ENCODE measurements at places on chromosomes 3 and 15.
A peak's percentile ranks its signal among the peaks of the same experiment; 100 is the strongest.

GRCh38 chr3:105996781-105997180 is 128.0 kb upstream of the CBLB start:
- no peak for DNase-seq

GRCh38 chr3:157589211-157589610 is 86.0 kb upstream of the VEPH1 start:
- DNase-seq: no peak

- DNase-seq: no peak
Measured at GRCh38 chr3:108822123-108822897, at the start of gene TRAT1. TRAT1 (plus strand) TSS chr3:108822786; CDS start chr3:108822928, 142 bp downstream.

- no peak for DNase-seq
Measured at GRCh38 chr3:127902486-127902885, 12.5 kb upstream of the KBTBD12 start.

- DNase-seq: no peak
Measured at GRCh38 chr3:67774676-67775075, 120.3 kb upstream of the SUCLG2 start.

DNA sequence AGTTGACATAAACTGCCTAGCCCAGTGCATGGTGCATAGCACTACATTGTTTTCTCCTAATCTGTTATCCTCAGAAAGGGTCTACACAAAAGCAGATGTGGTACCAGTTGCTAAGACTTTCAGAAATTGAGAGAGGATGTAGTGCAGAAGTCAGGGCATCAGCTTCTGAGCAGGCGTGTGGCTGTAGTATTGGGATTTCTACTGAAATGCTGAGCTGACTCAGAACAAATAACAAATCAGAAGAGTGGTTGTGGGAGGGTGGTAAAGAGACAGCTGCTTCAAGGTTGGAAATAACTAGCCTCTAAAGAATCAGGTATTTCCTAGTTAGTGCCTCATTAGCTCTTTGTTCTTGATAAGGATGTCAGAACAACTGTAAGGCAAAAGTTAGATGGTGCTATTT is 161.3 kb downstream of the AKAP13 start:
- no peak for DNase-seq

- no peak for DNase-seq
Measured at GRCh38 chr3:162353414-162353813, 856.8 kb downstream of the OTOL1 start.

DNA sequence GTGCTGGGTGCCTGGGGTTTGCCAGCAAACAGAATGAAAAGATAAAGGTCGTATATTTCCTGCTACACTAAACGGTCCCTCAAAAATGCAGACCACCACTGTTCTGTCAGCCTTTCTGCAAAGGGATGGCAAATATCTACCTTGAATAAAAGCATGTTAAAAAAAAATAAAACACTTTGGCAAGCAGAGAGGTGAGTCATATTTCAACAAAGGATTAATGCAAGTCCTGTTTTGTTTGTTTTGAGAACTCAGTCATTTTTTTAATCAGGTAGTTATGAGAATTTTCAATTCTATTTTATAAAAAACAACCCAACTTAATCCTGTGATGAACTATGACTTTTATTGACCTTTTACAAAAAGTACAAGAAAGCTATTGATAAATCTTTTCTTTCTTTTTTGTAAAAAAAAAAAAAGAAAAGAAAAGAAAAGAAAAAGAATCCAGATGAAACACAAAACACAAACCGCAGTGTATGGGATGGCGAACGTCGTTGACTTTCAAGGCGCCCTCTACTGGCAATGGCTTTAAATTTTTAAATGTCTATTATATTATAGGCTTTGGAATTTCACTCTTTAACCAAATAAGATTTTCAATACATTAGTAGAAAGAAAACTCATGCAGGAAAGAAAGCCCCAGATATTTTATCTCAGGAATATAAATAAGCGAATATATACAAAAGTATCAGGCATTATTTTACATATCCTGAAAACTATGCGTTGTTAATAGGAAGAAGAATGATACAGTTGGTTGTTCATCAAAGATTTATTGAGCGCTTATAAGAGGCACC is 87.8 kb downstream of the NCEH1 start:
- DNase-seq: peak; percentile 45

GRCh38 chr15:57751177-57751800 is 44.8 kb downstream of the POLR2M start:
- peak; percentile 36 for DNase-seq

GRCh38 chr3:168081171-168081771 is 14.5 kb downstream of the GOLIM4 start:
- DNase-seq: peak; percentile 18

DNA sequence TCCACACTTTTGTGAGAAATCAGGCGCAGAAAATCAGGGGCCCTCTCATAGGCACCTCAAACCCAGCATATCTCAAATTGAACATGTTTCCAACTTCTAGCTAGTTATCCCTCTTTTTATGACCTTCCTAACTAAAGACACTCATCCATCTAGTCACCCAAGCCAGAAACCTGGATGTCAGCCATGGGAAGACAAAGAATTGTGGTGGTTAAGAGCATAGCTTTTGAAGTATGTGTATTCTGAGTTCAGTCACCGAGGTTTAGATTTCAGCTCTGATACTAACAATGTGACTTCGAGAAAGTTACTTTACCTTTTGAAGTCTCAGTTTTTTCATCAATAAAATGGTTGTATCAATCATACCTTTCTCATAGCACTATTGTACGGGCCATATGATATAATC is 495.5 kb downstream of the NLGN1 start:
- DNase-seq: no peak

DNA sequence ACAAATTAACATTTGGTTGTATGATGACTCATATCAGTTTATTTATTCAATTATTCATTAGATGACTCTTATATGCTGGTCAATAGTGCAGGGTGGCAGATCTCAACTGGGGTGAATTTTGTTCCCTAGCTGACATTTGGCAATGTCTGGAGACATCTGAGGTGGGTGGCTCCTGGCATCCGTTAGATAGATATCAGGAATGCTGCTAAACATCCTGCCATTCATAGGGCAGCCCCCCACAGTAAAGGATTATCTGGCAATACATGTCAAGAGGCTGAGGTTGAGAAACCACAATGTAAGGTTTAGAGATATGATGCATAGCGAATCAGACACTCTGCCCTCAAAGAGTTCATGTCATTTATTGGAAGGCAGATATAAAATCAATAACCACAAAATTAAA is 719.9 kb downstream of the CADM2 start:
- DNase-seq: no peak

- DNase-seq: no peak
Measured at GRCh38 chr3:151328298-151328995, 902 bp downstream of the P2RY13 start.

- DNase-seq: no peak
Measured at GRCh38 chr3:67550541-67550940, 103.9 kb downstream of the SUCLG2 start.

- no peak for DNase-seq
Measured at GRCh38 chr15:93150910-93151881, 62.2 kb upstream of the RGMA start.

DNA sequence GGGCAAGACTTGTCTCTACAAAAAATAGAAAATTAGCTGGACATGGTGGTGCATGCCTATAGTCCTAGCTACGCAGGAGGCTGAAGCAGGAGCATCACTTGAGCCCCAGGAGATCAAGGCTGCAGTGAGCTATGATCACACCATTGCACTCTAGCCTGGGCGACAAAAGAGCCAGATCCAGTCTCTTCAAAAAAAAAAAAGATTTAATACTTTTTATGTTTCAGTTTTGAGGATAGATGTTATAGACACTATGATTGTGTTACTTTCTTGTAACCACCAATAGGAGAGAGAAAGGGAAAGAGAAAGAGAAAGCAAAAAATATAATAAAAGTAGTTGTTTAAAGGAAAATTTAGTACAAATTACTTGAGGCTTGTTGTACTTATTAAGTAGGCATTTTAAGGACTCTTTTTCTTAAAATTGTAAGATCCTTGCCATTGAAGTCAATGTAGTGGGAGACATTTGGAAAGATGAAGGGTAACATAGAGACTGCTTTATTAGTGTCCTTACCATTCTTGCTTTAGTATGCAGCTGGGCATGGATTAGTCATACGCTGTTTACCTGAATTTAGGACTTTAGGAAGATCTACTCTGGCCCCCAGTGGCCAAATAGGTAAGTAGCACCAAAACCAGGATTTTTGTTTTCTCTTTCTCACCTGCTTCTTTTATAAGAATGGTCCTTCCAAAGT is 35.1 kb upstream of the ZDHHC23 start:
- DNase-seq: peak; percentile 30

GRCh38 chr15:77510066-77511057 is 89.7 kb downstream of the HMG20A start:
- no peak for DNase-seq

DNA sequence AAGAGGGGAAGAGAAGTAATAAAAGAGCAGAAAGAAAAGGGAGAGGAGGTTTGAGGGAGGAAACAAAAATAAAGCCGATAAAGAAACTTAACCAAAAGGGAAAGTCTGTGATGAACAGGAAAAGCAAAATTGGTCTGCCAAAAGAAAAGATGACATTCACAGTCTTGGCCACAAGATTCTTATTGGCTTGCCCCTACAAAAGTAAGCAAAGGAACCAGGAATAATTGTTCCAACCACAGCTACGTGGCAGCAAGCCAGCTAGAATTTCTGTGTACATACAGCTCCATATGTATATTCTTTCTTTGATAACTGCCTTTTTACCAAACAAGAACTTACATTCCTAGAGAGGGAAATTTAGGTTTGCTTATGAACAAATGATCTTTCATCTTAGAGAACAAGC is 79.6 kb downstream of the MLH1 start:
- peak; percentile 29 for DNase-seq

DNA sequence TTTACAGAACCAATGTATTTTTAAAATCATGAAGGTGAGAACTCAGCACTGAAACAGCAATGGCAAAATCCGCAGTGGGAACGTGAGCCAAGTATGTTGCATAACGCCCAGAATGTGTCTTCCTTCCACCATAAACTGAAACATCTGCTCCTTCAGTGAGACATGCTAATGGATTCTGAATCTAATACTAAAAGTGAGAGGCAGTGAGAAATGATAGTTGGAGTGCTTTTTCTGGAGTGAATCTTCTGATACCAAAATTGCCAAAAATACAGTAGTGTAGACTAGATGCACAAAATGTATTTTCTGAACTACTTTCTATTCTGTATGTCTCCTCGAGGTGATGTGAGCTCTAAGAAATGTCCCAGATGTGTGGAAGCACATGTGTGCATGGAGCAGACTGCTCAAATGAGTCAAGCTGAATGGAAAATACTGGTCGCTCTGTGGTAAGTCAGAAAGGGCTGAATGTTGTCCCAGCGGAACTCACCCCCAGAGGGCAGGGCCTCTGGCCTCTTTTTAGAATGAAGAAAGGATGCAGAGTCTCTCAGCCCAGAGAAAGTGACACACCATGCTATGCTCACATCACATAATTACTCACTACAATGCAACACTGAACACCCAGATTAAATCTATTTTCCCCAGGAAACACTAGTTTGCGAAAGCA is 73.0 kb downstream of the ATP10A start:
- DNase-seq: peak; percentile 86

GRCh38 chr3:66497288-66497984 is 3.4 kb downstream of the LRIG1 start:
- DNase-seq: no peak

GRCh38 chr3:136559896-136560295 is 192.3 kb downstream of the STAG1 start:
- DNase-seq: no peak

GRCh38 chr15:101558221-101558941 is 68.9 kb upstream of the PCSK6 start:
- DNase-seq: no peak

DNA sequence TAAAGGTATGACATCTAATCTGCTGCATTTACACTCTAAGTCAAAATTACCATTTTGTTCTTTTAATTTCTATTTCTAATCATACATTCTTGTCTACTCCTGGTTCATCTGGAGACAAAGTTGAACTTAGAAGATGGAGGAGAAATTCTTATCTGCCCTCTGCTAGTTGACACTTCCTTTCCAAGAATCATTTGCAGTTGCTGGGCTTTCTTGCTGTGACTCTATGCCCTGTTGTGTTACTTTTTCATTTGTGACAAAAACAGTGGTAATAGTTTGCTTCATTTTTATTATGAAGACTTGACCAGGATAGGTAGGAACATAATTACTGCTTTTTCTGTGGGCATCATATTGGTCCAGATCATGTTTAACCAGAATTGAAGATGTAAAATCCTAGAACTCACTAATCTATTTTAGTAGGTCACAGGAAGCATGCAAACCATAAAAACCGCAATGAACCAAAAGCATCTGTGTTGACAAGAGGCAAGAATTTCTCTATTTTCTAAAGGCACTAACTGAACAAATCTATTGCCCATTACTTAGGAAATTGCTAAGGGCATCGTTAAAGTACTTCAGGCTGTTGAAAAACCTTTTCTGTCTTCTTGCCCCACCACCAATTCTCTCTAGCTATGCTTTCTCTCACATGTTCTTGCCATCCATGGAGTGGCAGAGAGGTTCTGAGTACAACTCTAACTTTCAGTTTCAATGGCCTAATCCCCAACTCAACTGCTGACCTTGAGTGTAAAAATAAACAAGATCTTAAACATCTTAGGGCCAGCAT is 4.2 kb upstream of the CCR2 start:
- DNase-seq: no peak

GRCh38 chr3:145798696-145799537 is 362.1 kb downstream of the PLOD2 start:
- DNase-seq: no peak

DNA sequence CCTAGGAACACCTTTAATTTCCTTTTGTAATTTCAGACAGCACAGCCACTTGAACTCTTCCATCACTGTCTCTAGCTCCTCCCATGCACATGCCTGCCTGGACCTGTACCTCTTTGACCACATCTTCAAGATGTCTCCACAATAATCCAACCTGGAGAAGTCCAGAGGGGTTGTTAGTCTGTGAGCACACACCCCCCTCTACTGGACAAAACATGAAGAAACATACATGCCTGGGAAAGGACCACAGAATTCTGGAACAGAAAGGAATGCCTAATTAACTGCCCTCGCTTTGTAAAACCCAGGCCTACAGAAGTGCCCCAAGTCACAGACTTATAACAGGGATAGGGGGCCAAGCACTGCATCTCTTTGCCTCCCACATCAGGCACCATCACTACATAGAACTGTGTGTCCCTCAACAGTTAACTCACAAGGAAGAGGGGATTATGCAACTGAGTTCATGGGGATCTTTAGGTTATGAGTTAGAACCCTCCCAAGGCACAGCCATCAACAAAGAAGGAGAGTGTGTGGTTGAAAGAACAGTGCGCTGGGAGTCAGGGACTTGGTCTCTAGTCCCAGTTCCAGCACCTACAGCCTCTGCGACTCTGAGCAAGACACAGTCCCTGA is 61.7 kb downstream of the FMN1 start:
- DNase-seq: peak; percentile 66

- DNase-seq: no peak
Measured at GRCh38 chr15:81485806-81486205, 111.8 kb upstream of the TMC3 start.

- no peak for DNase-seq
Measured at GRCh38 chr3:134829721-134830120, 34.7 kb downstream of the EPHB1 start.

GRCh38 chr3:13273604-13274105 is 146.5 kb downstream of the NUP210 start:
- DNase-seq: no peak

Measured in AG08396 (cell line).